ENCODE measurements at places on chromosomes 12 and 14.
A peak's percentile ranks its signal among the peaks of the same experiment; 100 is the strongest.

- DNase-seq = no peak
These were observed 98.5 kb upstream of the TMPO start for GRCh38 chr12:98416845-98417244.

- DNase-seq = no peak
These were observed 843.2 kb downstream of the GALC start for GRCh38 chr14:87149583-87150354.

DNA sequence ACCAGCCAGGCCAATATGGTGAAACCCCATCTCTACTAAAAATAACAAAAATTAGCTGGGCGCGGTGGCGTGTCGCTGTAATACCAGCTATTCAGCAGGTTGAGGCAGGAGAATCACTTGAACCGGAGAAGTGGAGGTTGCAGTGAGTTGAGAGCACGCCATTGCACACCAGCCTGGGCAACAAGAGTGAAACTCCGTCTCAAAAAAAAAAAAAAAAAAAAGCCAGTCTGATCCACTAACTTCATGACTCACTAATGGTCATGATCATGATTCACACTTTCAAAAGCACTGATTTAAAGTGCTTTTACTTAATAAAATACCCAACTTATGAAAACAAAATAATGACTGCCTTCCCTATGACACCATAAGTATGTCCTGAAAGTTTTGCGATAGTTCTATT is 38.4 kb upstream of the CPM start:
- DNase-seq = no peak

GRCh38 chr12:110245369-110245772 is 35.7 kb upstream of the ATP2A2 start:
- DNase-seq = peak; percentile 24

DNA sequence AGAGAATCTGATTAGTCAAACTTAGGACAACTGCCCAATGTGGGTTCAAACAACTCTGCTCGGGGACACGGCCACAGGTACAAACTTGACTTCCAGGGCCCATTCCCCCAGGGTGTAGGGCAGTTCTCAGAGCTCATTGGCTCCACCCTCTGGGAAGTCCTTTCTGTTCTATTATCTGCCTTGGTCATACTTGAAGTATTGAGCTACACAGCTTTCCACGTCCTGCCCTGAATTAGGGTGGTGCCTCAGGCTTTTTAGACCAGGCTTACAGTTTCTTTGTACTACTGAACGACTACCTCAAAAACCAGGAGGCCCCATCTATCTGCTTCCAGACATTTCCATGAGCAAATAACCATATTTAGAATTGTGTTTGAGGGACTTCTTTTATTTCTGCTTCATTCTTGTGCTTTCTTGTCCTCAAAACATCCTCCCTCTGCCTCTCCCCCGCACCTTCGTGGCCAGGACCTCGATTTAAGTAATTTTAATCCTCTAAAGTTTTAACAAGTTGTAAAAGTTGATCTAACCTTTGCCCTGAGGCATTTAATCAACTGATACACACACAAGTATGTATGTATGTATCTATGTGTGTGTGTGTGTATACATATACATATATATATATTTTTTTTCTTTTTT is 281.7 kb upstream of the AMIGO2 start:
- DNase-seq = peak; percentile 23

DNA sequence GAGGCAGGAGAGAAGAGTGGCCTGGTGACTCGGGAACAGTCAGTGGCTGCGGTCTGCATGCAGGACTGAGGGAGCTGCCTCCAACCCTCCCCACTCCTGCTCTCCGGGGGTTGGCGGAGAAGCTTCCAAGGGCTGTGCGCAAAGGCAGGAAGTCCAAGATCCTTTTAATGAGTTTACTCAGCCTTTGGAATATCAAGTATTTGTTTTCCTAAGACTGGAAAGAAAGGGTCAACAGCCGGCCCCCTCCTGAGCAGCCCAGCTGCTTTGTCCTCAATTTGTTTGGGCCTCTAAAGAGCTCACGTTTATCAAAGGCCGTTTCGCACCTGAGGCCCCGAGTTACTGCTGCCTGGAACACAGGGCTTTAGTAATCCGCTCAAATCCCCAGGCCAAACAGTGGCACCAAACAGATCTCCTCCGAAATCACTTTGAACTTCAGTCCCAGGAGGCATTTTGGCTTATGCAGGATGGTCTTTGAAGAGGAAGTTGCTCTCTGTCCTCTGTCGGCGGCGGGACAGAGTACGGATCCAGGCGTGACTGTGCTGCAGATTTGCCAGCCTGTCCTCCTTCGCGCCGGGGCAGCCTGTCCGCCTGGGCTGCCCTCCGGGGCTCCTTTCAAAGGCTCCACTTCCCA is 117.2 kb upstream of the FZD10 start:
- peak; percentile 8 for DNase-seq

GRCh38 chr12:1606021-1606622 is 11.7 kb upstream of the FBXL14 start:
- peak; percentile 59 for DNase-seq

DNA sequence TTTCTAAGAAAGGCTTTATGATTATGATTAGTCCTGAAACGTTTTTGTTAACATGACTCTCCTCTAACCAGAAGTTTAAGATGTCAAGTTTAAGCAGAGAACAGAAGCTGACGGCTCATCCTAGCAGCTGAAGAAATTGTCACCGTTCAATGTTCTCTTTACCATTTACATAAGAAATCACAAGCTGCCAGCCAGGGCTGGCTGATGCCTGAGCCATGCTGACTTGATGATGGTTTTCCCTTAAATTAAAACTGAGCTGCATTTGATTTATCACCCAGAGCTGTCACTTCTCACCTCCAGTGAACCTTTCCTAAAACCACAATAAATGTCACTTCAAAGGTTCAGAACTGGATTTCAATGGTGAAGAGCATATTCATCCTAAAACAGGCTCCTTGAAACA is 153.6 kb downstream of the KTN1 start:
- DNase-seq = no peak

DNA sequence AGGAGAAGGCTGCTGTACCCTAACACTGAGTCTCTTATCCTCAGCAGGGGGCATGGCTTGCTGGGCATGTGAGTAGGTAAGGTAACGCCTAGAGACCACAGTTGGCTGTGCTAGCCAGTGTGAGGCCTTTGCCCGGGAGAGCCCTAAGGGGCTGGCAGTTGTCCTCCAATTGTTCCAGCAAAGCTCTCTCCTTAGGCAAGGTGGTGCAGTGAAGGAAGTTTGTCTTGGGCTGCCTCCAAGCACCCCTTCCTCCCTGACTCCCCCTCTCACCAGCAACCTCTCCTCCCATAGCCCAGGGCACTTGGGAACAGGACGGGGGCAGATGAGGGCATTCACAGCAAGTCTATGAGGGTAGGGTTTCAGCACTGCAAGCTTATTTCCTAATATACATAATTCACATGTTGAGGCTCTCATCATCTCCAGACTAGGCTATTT is 23.0 kb downstream of the LACRT start:
- DNase-seq = no peak

DNA sequence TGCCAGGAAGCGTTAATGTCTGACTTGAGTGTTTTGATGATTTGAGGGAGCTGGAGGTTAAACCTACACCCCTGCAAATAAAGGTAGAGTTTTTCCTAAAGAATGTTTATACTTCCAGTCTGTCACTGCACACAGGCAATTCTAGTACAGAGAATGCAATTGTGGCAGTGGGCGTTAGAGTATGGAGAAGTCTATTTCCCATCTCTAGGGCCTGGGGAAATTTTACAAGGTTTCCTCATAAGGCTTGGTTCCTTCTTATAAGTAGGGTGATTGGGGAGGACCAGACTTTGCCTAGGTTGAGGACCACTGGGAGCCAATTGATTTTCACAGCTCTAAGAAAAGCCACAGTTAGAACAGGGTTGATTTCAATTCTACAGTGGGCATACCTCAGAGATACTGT is 44.3 kb downstream of the IFNG start:
- DNase-seq = no peak

DNA sequence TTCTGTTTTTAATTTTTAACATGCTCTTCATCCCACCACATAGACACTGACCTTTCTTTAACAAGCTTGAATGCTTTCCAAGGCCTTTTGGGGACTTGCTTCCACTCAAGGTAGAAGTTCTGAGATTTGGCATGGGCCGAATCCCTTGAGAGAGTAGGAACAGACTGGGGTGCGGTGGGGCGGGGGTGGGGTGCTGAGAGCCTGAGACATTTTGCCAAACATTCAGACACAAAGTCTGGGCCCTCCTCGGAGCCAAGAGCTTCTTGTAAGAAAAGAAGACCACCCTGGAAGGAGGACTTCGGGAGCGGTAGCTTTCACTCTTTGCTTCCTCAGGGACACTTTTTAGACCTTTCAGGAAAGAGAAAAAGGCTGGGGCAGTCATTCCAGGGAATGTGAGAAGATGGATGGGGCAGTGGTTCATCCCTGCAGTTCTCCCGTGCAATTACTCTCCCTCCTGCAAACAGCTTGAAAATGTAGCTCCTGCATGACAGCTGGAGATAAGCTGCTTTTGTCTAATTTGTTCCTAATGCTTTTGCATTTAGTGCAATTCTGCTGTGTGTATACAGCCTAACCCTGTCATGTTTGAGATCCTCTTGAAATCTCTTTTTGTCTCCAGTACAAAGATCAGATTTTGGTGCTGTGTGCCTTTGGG is 16.3 kb upstream of the MYO1H start:
- DNase-seq = no peak

DNA sequence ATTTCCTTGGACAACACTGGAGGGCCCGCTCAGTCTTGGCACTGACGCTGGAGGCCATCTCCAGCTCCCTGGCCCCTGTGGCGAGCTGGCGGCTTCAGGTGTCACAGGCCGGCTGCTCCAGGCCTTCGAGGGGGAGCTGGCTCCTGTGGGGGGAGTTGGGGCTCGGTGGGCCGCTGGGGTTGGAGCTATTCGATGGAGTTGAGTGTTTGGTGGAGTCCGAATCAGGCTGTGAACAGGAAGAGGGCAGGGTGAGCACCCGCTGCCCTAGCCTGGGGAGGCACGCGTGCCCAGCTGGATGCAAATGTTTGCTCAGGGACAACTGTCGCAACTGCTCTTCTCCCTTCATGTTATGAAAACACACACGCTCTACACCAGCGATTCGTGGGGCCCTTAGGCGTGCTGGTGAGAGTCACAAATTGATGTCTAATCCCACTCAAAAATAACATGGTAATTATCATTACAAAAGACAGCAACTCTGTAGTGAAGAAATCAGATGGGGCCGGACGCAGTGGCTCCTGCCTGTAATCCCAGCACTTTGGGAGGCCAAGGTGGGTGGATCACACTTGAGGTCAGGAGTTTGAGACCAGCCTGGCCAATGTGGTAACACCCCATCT is 11.3 kb downstream of the AMN start:
- no peak for DNase-seq

DNA sequence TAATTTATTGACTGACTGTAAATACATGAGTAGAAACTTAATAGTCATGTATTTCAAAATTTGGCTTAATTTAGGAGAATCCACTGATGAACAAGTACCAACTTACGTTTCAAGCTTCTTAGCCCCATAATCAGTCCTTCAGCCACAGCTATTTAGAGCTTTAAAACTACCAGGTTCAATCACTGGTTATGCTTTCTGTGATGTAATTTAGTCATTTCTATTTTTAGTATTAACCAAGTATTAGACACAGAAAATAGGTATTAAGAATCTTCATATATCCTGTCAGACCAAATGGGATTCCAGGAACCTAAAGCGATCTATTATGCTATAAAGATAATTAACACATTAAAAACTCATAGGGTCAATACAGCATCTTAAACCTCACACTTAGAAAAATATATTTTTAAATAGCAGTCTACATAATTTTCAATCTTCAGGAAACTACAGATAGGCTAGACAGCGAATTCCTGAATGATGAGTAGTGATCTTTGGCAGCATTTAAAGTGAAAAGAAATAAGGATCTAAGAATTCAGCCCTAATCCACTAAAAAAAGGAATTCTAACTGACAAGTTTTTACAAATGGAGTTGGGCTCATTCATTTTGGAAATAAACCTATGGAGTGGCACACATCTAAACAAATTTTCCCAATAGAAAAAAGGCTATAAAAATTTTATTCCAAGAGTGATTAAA is 51.5 kb downstream of the ZC3H14 start:
- no peak for DNase-seq

DNA sequence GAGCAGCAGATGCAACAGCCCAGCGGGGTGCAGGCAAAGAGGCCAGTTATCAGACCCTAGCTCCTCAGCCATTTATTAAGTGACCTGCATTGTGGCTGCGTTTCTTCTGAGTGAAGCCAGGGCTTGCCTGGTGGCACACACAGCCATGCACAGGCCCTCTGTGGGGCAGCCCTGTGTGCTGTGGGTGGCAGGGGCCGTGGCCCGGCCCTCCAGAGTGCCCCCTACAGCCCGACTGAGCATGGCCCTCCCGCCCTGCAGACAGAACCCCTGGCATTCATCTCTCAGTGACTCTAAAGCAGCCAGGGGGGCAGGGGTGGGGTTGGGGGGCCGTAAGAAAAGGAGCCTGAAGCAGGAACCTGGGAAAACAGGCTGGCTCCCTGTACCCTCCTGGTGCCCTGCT is 226.0 kb upstream of the PWP1 start:
- peak; percentile 23 for DNase-seq

DNA sequence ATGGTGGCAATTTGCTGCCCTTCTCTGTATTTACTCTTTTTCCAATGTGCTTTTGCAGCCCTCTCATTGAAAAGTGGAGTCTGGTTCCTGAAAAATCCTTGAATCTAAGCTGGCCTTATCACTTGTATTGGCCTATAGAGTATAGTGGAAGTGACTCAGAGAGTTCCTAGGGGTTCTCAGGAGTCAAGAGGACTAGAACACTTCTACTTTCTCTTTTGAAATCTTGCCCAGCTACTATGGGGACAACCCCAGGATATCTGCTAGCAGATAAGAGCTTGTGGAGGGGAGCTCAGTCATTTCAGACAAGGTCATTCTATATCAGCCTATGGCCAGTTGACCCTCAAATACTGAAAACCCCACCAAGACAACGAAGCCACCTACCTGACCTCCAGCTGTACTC is 26.7 kb upstream of the WSCD2 start:
- DNase-seq = no peak

DNA sequence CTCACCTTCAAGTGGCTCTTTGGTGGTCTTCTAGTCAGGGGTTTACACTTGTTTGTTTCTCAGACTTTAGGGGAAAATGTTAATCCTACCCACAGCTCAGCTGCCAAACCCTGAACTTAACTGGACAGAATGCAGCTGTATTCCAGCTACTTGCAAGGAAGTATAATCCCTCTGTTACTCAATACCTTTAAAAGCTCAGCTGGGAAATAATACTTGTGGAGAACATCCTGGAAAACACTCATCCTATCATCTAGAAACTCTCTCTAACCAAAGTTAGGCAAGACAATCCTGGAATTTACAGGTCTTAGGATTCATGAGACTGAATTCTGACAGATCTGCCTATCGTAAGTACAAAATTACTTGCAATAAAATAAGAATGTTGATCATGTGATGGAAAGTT is 404.1 kb downstream of the ADAMTS20 start:
- no peak for DNase-seq

- no peak for DNase-seq
These were observed 1.3 kb downstream of the PRPH start for GRCh38 chr12:49296034-49296835.

DNA sequence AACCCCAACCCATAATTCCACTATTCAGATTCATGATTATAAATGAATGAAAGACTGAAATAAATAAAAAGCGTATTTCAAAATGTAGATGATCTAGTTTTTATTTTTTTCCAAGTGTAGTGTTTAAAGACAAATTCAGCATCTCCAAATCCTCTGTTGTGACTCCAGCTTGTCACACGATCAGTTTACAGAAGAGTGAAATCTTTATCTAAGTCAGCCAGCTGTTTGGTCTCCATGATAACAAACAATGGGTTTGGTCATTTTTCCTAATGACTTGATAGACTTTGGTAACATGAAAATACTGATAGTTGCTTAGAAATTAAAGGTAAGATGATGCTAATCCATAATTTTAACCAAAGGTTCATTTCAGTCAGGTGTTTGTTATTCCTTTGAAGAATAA is 114.5 kb upstream of the RASSF8 start:
- no peak for DNase-seq

All from G401 (cell line).